NCI-H510A treated with DMSO at 0.1 percent for 48 hours (cell line): ENCODE measurements at places on chromosomes 13 and 19.

DNA sequence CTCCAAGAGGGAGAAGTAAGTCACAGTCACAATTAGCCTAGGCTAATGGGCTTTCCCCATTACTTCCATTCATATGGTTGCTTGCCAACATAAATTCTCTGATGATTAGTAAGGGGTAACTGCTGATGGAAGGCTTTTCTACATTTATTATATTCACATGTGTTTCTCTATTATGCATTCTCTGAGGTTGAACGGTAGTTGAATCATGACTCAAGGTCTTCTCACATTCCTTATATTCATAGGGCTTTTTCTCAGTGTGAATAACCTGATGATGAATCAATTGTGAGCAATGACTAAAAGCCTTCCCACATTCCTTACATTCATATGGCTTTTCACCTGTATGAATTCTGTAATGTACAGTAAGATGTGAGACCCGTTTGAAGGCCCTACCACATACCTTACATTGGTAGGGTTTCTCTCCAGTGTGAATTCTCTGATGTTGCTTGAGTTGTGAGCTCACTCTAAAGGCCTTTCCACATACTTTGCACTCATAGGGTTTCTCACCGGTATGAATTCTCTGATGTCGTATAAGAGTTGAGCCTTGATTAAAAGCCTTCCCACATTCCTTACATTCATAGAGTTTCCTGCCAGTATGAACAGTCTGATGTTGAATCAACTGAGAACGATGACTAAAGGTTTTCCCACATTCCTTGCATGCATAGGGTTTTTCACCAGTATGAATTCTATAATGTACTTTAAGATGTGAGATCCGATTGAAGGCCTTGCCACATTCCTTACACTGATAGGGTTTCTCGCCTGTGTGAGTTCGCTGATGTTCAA lies 9.3 kb downstream of the ZNF582 start:
- no peak for DNase-seq

- no peak for DNase-seq
These were observed 6.6 kb upstream of the DAPK3 start for GRCh38 chr19:3977242-3978143.

GRCh38 chr13:24063281-24063877 lies 97.1 kb upstream of the SPATA13 start:
- DNase-seq = no peak

DNA sequence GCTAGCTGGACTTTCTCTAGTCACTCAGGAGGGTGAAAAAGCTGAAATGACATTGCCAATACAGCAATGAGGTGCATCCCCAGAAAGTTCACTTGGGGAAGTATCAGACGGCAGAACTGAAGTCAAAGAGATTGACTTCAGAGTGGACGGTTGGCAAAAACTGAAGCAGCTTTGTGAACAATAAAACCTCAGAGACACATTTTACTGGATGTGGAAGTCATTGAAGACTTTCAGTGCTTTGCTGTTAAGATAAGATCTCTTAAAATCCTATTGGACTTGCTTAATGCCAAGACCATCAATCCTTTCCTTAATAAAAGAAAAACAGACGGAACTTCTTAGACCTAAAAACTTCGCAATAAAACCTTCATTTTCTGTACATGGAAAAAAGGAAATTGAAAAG lies 103.7 kb downstream of the ABCC4 start:
- DNase-seq = no peak

- no peak for DNase-seq
These were observed 87.7 kb downstream of the TNFSF13B start for GRCh38 chr13:108357228-108357627.
